NCI-H345 (cell line): ENCODE measurements at places on chromosomes 4 and X.

GRCh38 chr4:90122355-90122748 lies 4.8 kb upstream of the CCSER1 start:
- DNase-seq: no peak

GRCh38 chrX:40085102-40085551 lies 12.6 kb downstream of the BCOR start:
- DNase-seq: no peak

DNA sequence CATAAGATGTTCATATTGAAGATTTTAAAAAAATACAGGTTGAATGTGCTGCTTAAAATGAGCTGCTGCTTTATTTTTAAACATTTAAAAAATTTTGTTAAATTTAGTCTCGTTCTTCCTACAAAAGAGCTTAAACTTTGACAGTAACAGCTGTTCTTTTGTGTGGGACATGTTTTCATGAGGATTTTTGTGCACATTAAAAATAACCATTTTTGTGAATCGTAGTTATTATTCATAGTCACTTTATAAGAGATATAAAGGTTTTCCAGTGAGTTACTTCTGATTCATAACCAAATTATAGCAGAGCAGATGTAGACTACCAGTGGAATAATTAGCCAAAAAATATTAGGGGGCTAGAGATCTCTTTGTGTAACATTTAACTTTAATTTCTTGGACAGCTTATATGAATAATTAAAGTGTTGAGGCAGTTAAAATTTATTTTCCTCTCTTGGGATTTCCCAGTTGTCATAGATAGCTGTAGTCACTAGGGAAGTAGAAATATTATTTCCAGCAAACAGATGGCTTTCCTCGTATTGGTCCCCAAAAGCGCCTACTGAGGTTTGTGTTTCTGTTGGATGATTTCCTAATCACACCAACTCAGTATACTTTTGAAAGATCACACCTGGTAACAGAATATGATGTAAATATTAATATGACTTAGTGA lies 24.2 kb downstream of the RBPJ start:
- DNase-seq: no peak

GRCh38 chr4:2923668-2924173 lies 39.5 kb downstream of the NOP14 start:
- no peak for DNase-seq

GRCh38 chr4:121270389-121270788 lies 106.3 kb upstream of the TNIP3 start:
- DNase-seq: no peak

DNA sequence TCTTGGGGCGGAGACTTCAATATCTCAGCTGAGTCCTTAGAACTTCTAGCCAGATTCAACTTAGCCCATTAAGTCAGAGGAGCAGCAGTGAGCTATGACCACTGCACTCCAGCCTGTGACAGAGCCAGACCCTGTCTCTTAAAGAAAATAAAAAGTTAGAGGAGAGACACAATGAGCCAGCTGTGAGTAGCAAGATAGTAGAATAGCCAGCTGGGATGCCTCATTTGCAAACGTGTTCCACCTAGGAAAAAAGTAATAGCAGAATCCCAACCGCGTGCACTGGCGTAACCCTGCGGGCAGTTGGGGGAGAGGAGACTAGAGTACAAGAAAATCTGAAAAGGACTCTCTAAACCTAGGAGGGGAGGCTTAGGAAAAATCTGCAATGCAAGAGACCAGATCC lies 133.2 kb upstream of the ANXA3 start:
- no peak for DNase-seq

GRCh38 chrX:9102956-9103355 lies 69.0 kb upstream of the FAM9B start:
- no peak for DNase-seq

DNA sequence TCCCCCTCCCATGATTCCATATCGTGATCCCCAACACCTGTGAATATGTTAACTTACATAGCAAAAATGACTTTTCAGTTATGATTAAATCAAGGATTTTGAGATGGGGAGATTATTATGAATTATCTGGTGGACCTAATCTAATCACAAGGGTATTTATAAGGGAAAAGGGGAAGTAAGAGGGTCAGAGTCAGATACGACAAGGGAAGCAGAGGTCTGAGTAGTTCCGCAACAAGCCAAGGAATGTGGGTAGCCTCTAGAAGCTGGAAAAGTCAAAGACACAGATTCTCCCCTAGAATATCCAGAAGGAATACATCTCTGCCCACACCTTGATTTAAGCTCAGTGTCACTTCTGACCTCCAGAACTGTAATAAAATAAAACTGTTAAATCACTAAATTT lies 1.0 kb upstream of the IL13RA1 start:
- DNase-seq: no peak

DNA sequence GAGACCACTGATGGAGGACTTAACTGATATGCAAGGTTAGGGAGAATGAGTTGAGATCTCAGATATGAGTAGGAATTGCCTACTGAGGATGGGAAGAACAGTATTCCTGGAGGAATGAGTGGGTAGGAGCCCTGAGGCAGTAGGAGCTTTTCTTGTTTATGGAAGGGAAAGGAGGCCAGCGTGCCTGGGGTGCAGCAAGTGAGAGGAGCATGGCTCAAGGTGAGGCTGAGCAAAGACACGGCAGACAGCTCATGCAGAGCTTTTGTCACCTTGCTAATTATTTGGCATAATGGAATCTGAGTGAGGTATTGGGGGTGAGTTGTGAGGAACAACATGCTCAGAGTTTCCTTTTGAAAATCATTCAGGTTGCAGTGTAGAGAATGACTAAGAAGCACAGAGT lies 65.3 kb upstream of the IBSP start:
- no peak for DNase-seq

- DNase-seq: no peak
Observed at GRCh38 chr4:53697016-53697685, 105.9 kb upstream of the LNX1 start.

DNA sequence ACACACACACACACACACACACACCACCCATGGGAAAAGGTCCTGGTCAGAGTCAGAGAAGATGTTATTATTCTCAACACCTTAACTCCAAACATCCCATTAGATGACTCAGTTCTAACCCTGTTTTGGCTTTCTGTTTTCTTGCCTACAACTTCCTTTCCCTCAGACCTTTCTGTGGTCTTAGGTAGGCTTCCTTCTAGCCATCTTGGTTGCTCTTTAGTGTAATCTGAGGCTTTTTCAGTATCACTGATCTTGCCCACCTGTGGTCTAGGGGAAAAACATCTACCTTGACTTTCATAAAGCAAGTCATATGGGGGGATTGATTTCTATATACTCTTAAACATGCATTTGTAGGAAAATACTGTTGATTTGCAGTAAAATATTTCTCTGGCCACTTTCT lies 56.9 kb downstream of the ATG4A start:
- no peak for DNase-seq

DNA sequence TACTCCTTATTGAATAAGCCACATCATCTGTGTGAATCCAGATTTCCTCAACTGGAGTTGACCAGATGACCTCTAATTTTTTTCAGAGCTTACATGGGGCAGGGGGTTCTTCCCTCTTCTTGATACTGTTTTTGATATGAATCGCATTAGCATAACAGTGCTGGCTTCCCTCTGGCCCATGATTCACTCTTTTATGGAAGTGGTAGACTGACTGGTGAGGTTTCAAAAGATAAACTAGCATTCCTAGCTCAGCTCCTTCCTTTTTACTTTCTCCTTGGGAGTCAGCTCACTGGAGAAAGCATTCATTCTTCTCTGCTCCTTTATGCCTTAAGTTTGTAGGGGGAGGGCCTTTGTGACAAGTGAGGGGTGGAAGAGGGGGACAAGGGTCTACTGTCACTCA lies 161.0 kb upstream of the FGF13 start:
- DNase-seq: no peak
